ENCODE measurements at places on chromosomes 7 and 10. TPM values are rescaled to one million over a fixed set of nuclear protein-coding genes. Genes with fewer than 3 reads are reported as not detected.

MOGAT3 gene
- not detected for total RNA-seq

LRMDA gene
- 3.9 TPM for total RNA-seq

BPGM gene
- 11.4 TPM for total RNA-seq

OR2A12 gene
- total RNA-seq: not detected

SEMA4G gene
- total RNA-seq: 0.79 TPM
